ENCODE measurements at places on chromosomes 4 and X.

DNA sequence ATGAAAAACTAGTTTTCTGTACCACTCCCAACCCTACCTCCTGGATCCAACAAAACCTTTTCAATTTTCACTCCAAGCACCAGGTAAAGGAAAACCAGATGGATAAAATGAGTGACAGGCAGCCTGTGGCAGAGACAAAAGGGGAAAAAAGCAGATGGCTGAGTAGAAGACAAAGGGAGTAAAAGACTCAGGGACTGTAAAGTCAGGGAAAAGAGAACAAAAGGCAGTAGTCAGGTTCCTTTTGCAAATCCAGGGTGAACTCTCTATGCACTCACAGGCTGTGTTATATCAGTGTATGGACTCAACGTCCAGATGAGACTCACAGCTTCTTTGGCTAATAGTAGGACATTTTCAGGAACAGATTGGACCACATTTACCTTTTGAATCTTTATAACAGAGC lies 54.2 kb downstream of the QRFPR start:
- DNase-seq = no peak

DNA sequence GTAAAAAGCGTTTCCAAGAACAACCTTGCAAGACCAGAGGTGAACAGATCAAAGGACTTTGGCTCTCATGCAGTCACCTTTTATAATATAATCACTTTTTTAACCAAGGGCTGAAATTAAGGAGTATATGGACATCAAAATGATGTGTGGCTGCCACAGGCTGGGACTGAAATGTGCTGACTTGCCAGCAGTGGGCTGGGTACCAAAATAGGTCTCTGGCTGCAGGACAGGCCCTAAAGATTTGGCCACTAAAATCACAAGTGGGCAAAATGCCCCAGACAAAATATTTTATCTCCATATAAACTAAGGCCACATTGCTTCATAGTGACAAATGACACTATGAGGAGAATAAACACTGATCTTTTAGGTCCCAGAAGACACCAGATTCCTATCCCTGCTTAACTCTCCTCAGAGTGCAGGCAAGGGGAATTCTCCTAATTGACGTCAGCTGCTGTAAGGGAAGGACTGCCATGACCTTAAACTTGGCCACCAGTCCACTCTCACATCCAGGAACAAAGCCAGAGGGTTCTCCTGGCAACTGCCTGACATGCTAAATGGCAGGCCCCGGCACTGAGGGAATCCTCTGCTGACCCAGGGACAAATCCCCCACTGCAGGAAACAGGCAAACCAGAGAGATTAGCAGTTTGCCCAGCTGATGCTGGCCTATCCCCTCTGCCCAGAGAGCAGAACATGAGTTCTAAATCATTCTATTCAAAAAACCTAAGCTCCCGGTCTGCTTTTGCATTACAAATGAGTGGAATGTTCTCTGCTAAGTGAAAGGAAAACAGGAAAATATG lies 155.8 kb downstream of the PPP3CA start:
- DNase-seq = peak; percentile 72

GRCh38 chr4:110049951-110050925 lies 137.6 kb downstream of the EGF start:
- DNase-seq = peak; percentile 64

GRCh38 chr4:6205567-6205931 lies 5.2 kb upstream of the JAKMIP1 start:
- no peak for DNase-seq

DNA sequence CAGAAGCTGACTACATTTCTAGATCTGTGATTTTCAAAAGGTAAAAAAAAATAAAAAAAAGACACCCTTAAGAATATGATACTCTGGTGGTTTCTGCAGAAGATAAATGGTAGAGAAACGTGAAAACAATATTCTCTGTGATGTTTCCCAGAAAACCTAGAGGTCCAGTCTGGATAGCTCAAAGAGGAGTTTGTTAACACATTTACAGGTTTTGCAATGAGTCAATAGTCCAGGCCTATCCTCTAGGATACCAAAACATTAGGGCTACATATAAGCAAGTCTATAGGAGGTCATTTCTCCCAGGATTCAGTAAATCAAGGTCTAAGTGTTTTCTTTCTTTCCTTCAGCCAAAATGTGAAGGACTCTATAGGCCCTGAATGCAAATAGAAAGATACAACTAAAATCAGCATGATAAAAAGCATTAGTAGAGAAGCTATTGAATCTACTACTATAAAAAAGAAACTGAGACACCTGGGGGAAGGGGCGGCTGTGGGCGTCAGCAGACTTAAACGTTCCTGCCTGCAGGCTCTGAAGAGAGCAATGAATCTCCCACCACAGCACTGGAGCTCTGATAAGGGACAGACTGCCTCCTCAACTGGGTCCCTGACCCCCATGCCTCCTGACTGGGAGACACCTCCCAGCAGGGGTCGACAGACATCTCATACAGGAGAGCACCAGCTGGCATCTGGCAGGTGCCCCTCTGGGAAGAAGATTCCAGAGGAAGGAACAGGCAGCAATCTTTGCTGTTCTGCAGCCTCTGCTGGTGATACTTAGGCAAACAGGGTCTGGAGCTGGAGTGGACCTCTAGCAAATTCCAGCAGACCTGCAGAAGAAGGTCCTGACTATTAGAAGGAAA lies 33.7 kb upstream of the SPP1 start:
- DNase-seq = no peak

GRCh38 chr4:78529569-78530209 lies 21.9 kb upstream of the ANXA3 start:
- DNase-seq = peak; percentile 60

- DNase-seq = no peak
These were observed 140.1 kb upstream of the MED14 start for GRCh38 chrX:40875476-40875875.

DNA sequence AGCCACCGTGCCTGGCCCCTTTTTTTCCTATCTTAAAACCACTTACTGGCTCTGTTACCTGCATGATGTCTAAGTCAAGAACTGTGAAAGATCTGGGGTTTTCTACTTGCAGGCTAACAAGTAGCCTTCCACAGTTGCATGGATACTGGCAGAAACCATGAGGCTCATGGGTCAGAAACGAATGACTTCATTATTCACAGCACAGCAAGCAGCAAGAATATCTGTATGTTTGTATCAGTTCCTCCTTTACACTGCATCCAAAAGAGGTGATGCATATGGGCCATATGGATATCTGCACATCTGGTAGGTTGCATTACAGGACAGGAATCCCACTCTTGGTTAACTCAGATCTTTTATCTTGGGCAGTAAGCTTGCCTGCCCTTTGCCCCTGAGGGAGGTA lies 154.9 kb upstream of the NUDT6 start:
- no peak for DNase-seq

DNA sequence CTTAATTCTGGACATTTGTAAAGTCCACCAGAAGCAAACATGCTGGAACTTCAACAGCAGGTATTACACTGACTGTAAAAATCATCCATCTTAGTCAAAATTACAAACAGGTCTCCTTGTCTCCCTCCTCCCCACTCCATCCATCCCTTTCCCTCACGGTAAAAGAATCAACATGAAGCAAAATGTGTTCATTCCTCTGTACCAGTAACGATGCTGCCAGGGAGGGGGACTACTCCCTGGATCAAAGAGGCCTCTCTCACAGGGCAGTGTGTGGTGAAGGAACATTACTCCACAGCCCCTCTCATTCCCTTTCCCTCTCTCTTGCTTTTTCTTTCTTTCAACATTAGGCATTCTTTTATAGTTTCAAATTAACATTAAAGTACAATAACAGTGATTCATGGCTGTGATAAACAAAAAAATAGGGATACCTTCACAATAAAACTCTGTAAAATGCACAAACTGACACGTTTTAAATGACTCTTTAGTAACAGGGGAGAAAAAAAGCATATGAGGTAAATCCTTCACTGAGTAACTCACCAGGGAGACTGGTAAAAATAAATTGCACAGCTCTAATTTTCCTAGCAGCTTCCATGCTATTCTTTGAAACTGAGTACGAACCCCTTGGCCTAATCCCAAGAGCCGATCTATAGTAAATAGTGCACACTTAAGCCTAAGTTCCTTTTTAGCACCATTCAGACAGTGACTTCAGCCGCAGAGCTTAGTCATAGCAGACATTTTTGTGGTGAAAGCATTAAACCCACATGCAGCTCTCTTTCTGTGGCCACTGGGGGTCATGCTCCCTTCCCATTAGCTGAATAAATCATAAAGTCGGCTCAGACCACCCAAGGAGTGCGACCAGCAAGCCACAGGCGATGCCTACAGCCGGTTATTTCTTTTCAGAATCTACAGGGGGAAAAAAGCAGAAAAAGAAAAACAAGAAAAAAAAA lies 215.6 kb upstream of the GYPA start:
- DNase-seq = peak; percentile 66

GRCh38 chrX:77088233-77088632 lies 359.0 kb upstream of the FGF16 start:
- no peak for DNase-seq

GRCh38 chr4:1152290-1152689 lies 20.1 kb downstream of the SPON2 start:
- no peak for DNase-seq

- DNase-seq = no peak
These were observed 35.8 kb upstream of the UCP1 start for GRCh38 chr4:140604544-140604943.

GRCh38 chr4:172881645-172882044 lies 287.0 kb upstream of the GALNT7 start:
- no peak for DNase-seq

- DNase-seq = no peak
These were observed 187.7 kb downstream of the SHROOM3 start for GRCh38 chr4:76622717-76623116.

DNA sequence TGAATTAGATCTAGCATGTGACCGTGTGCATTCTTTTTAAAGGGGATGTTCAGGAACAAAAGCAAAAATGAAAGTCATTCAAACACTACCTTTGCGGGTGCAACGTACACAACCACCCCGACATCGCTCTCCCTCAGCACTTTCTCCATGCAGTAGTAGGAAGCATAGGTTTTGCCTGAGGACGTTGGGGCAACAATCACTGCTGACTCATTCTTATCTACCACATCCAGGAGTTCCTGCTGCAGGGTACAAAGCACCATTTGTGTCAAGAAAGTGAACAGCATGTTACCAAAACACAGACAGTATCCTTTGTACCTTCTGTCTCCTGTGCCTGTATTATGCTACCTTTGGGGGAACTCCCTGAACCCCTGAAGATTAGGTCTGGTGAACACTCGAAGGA lies 58.6 kb downstream of the DDX60L start:
- no peak for DNase-seq

GRCh38 chr4:184550476-184550875 lies 76.1 kb upstream of the IRF2 start:
- no peak for DNase-seq

GRCh38 chrX:130696542-130696941 lies 206.5 kb downstream of the ENOX2 start:
- DNase-seq = no peak

GRCh38 chrX:103794119-103794518 lies 17.5 kb downstream of the PLP1 start:
- no peak for DNase-seq

- peak; percentile 10 for DNase-seq
These were observed 372.6 kb upstream of the TECRL start for GRCh38 chr4:64781737-64782326.

DNA sequence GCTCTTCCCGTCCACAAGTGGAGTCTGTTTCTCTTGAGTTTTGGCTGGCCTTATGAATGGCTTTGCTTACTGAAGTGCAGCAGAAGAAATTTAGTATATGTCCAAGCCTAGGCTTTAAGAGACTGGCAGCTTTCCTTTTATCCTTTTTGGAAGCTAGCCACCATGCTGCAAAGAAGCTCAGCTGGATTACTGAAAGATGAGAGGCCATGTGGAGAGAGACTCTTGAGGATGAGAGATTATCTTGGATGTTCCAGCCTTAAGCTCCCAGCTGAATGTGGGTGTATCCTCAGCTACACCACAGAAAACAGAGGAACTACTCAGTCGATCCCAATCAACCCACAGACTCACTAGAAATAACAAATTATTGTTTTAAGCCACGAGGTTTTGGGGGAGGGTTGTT lies 12.5 kb downstream of the CCNG2 start:
- no peak for DNase-seq

- DNase-seq = no peak
These were observed 694.4 kb downstream of the TRAM1L1 start for GRCh38 chr4:116391020-116391419.

GRCh38 chr4:154731756-154732155 lies 12.0 kb upstream of the LRAT start:
- no peak for DNase-seq

DNA sequence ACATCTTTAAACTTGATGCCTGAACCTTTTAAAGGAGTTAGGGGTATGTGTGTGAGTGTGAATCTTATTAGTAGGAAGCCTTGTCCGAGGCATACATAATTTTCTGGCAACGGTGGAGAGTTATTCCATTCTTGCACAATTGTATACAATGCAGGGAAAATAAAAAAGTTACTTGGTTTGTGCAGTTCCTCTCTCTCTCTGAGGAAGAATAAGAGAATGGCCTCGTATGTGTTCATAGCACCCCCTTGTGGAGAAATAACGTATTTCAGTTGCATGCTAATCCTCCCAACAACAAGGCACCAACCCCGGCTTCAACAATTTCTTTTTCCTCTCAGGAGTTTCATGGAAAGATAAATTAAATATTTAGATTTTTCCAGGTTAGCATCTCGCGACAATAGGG lies 33.7 kb upstream of the FGF13 start:
- peak; percentile 32 for DNase-seq

DNA sequence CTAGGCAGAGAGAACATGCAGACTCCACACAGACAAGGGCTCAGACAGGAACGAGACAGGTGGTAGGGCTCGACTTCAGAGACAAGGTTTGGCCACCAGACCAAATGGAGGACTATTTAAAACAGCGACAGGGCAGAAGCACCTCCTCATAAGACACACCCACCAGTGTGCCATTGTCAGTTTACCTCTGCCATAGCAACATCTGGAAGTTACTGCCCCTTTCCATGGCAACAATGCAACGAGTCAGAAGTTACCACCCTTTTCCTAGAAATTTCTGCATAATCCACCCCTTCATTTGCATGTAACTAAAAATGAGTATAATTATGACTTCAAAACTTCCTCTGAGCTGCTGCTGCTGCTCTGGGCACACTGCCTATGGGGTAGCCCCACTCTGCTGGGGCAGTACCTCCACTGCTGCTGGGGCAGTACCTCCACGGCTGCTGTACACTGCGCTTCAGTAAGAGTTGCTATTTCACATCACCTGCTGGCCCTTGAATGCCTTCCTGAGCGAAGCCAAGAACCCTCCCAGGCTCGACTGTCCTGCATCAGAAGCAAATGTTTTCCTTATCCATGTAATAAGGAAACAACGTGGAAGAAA lies 2222.3 kb upstream of the AGA start:
- no peak for DNase-seq

GRCh38 chrX:121854614-121854911 lies 807.2 kb downstream of the GLUD2 start:
- DNase-seq = no peak

DNA sequence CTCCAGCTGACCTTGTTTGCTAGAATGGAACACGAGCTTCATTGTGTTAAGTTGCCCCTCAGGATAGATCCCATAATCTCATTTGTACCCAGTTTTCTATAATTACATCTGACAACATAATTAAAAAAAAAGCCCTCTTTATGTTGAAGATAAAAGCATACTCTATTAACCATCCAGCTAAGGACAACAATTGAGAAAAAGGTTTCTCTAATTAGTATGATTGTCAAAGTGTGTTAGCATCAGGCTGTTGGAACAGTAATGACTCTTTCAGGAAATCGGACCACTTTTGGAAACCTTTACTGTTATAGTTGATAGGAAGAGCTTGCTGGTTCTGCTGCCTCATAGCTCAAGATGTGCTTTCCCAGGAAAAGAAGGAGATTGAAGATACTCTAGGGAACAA lies 172.6 kb downstream of the FHIP1A start:
- no peak for DNase-seq

Measured in AG20443 (cell line).